Activated CD8-positive, alpha-beta memory T cell treated with anti-CD3 and anti-CD28 coated beads, Interleukin-2, amount 10 ng/mL, durations not matched to agents 7 days and 5 days (primary cell): ENCODE measurements at places on chromosomes 4 and X. TPM values are rescaled to one million over a fixed set of nuclear protein-coding genes. Genes with fewer than 3 reads are reported as not detected.

DAPP1 gene
- 25.3 TPM for total RNA-seq

MGARP gene
- total RNA-seq: 0.20 TPM

SMIM31 gene
- total RNA-seq: not detected

PHOX2B gene
- total RNA-seq: not detected

PPP2R3B gene
- total RNA-seq: 31.7 TPM

DACH2 gene
- not detected for total RNA-seq

PI4K2B gene
- 55.2 TPM for total RNA-seq

GYPB gene
- not detected for total RNA-seq

GRCh38 chr4:113444386-113444785, 317.2 kb downstream of the CAMK2D start:
- DNase-seq: no peak

DNA sequence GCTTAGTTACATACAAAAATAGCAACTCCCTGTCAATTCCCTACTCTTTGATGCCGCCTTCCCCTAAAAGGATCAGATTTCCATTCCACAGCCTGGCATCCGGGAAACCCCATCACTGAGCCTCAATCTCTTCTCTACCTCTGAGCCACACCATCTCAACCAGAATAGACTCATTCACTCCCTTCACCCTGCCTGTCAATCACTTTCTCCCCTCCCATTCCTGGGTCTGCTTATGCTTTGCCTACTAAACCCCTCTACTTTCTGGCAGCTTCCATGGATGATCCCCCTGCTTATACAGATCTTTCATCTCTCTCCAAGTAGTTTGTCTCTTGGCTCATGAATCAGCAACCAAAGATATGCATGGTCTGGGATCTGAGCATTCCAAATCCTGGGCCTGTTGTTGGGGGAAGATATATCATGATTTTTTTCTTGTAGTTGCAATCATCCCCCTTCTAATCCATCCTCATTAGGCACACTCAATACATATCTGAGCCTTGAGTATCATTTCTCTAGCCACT, 2.6 kb downstream of the AMER1 start:
- no peak for DNase-seq

DNA sequence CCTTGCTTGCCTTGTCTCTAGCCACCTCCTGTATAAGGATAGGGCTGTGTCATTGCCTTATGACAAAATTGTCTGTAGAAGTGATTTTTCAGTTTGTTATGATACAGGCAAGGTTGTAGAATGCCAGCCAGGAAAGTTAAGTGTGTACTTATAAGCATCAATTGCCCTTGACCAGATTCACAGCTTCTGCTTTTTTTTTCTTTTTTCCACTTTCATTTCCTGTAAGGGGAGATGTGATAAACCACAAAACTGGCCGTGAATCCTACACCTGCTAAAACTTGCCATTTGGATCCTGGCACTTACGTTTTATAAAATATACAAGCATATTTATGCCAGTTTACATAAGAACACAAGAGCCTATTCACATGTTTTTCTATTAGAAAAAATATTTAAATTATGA, 35.0 kb upstream of the BMPR1B start:
- no peak for DNase-seq

DNA sequence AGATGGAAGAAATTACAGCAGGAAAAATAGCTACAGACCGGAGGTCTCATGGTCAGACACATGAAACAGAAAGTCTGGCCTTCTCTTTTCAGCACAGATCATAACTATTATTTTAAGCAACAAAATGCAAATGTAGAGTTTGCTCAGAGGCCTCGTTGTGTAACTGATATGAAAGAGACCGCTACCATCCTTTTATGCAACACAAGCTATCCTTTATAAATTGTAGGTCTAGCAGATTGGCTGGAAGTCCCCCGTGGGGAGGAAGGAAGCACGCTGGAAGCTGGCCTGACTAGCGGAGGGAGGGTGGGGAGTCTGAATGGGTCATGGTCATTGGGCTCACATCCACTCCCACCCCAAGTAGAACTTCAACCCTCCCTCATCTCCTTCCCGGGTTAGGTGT, 27.7 kb downstream of the DMP1 start:
- DNase-seq: no peak

- no peak for DNase-seq
Observed at GRCh38 chr4:38734911-38735310, 47.9 kb downstream of the TLR10 start.

GRCh38 chr4:1491328-1492141, 85.3 kb upstream of the NKX1-1 start:
- DNase-seq: no peak

GRCh38 chr4:76090241-76090691, 15.8 kb downstream of the ART3 start:
- DNase-seq: no peak

DNA sequence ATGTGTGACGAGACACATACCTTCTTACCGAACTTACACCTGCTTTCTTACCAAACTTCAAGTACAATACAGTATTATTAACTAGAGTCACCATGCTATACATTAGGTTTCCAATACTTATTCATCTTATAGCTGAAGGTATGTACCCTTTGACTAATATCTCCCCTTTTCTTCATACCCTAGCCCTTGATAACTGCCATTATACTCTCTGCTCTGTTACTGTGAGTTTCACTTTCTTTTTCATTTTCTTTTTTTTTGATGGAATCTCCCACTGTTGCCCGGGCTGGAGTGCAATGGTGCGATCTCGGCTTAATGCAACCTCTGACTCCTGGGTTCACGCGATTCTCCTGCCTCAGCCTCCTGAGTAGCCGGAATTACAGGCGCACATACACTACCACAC, 3.4 kb upstream of the PNMA5 start:
- DNase-seq: no peak

GRCh38 chr4:26325191-26325590, 4.4 kb downstream of the RBPJ start:
- DNase-seq: peak; percentile 53

DNA sequence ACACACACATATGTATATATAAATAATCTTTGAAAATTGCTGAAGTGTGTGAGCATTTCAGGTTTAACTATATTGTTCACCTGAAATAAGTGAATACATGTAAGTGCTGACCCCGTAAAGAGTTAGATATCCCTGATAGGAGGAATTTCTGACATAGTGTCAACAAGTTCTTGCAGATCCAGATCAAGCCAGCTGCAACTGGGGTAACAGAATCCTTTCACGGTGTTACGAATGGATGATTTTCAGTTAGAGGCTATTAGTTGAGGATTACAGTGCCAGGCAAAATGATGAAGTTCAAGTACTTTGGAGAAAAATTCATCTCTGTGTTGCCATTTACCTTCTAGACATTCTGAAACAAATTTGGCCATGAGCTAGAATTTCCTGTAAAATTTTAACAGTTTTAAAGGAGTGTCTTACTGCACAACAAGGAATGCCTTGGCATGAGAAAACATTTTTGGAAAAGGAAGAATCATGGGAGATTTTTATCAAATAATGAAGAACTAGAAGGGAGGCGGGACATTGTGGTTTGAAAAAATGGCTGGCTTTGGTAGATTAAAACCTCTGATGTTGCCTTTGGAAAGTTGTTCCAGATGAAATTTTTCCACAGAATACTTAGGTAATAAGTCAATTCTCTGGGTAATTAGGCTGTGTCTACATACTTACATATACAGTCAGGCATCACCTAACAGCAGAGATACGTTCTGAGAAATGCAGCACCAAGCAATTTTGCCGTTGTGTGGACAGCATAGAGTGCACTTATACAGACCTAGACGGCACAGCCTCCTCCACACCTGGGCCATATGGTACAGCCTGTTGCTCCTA, 84.4 kb upstream of the FAT1 start:
- no peak for DNase-seq

GRCh38 chr4:140122891-140123290, 31.1 kb downstream of the MAML3 start:
- no peak for DNase-seq

DNA sequence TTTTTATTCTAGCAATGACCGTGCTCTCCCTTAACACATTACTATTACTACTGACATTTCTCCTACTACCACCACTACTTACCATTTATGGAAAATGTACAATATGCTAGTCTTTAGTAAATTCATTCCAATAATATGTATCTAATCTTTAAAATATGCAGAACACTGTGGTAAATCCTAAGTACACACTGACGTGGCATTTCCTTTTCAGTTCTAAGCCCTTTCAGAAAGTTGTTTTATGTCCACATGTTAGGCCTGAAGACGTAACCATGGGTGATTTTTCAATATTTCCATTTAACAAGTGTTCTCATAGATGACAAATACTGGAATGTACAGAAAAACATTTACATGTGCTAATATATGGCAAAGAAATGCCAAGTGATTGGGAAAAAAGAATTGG, 268.6 kb upstream of the SLIT2 start:
- no peak for DNase-seq

DNA sequence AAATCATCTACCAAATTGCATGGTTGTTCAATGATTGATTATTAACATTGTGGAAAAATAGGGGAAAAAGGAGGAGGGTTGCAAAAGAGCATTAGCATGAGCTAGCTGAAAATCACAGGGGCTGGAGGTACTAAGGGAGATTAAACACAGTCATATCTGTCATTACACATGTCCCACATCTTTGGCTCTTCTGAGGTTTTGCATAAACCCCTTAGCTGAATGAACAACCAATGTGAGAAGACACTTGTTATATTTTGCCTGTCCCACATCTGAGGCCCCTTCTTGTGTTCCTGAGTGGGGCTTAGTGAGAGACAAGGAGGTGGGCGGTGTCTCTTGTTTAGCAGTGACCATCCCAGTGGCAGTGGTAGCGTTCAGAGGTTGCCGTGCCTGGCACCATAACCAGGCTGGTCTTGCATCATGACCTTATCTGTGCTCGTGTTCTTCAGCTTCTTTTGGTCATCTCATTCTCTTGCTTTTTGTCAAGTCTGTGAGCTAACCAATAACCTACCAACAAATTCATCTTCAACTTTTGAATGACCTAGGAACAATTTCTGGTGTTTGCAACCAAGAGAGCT, 95.6 kb downstream of the MID1IP1 start:
- no peak for DNase-seq

- DNase-seq: no peak
Observed at GRCh38 chr4:96044971-96045370, 205.1 kb downstream of the PDHA2 start.

- no peak for DNase-seq
Observed at GRCh38 chrX:148813422-148813821, 313.0 kb downstream of the AFF2 start.

GRCh38 chr4:137524725-137525369, 7.4 kb downstream of the PCDH18 start:
- no peak for DNase-seq

GRCh38 chr4:48190839-48191238, 56.8 kb upstream of the TXK start:
- DNase-seq: no peak

DNA sequence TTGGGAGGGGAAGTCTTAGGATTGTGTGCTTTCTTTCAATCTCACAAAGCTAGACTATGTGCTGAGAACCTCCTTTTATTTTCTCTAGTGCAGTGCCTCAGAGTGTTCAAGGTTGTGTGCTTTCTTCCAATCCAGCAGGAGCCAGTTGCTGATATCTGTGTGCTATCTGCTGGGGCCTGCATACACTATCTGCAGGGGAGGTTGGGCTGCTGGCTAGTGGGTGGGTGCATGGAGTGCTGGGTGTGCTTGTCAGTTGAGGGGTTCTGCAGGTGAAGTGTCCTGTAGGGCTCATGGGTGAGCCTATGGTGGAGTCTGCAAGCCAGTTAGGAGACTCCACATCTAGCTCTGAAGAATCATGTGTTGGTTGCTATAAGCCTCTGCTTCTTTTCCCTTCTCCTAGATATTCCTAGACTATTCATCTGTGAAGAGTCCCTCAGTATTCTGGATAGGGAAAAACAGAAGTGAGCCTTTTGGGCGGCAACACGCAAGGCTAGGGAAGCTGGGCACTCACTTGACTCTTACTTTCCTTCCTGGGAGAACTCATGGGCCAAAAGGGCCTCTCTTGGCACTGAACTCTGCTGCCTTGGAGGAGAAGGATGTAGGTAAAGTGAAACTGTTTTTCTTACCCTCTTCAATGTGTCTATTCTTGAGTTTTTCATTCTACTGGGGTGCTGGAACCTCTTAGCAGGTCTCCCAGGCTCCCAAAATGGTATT, 8.0 kb upstream of the CISD2 start:
- no peak for DNase-seq

DNA sequence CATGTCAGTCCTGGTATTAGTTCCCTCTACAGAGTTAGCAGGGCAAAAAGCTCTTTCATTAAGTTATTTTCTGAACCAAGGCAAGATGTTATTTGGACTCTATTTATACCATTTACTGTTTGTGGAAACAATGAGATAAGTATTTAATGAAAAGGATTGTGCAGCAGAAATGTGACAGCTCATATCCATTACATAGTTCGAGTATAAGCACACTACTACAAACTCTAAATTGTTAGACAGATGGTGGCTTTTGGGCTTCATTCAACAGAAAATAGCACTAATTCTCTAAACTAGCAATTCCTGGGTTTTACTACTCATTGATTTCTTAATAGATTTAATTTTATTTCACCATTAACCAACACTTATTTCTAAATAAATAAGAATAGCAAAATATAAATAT, 95.2 kb upstream of the ANK2 start:
- no peak for DNase-seq

- no peak for DNase-seq
Observed at GRCh38 chrX:111257733-111258132, 12.6 kb downstream of the CAPN6 start.

DNA sequence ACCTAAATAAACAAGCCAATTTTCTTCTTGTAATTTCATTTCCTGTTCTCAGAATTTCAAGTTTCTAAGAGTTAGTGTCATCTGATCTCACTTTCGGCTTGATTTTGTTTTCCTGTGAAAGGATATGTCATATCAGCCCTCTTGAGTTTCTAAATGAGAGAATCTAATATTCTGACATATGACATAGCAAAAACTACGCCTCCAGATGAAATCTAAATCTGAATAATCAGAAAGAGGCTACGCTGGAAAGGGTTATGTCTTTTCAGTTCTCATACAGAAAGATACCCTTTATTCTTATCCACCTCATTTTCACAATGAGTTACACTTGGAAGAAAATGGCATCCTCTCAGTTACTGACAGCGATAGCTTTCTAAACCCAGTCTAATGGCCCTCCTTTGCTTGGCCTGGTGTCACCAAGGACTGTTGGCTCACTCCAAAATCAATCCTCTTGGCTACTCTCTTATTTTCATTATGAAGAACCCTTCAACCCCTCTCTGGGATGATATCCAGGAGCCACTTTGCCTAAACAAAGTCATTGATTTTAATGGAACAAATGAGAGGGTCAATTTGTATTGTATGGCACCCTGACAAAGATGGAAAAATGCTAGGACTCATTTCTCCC, 65.6 kb downstream of the ASB9 start:
- no peak for DNase-seq

- DNase-seq: no peak
Observed at GRCh38 chr4:21744046-21744445, 204.5 kb downstream of the KCNIP4 start.

- peak; percentile 46 for DNase-seq
Observed at GRCh38 chrX:54807524-54808108, at the start of gene MAGED2. Gene MAGED2 (plus strand): TSS chrX:54807745. CDS start chrX:54809332, 1,587 bp downstream.

- DNase-seq: no peak
Observed at GRCh38 chr4:128635141-128635954, 174.2 kb upstream of the JADE1 start.

DNA sequence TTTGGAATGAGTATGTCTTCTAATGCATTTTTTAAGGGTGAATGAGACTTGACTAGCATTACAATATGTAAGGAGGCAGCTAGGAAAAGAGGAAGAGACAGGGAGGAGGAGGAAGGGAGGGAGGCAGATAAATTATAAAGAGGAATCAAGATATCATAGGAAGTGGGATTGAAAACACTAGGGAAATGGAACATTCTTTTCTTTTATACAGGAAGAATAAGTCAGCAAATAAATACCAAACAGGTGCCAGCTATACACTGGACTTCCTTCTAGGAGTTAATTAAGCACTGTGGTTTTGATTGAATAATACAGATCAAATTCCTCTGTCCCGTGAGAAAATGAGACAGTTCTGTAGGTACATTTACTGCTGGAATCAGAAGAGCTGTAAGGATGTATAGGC, 78.6 kb downstream of the PACRGL start:
- no peak for DNase-seq
